ENCODE measurements at places on chromosomes 6 and 20.

- no peak for DNase-seq
Observed at GRCh38 chr20:19253316-19253715, 40.9 kb downstream of the SLC24A3 start.

DNA sequence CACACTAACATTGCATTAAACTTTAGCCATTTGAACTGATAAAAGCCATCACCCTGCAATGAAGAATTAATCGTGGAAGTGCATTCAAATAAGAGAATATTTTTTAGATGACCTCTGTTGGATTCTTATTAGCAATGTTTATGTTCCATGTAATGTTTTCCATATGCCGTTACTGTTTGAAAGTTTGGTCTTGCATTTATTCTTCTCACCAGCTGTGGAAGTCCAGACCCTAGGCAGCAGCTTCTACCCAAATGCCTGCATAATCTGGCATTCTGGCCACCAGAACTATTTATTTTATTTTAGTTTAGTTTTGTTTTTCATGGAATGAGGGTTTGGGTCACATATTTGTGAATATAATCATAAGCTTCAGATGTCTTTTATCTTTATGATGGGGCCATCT, 140.4 kb downstream of the SAMD5 start:
- DNase-seq: no peak

GRCh38 chr6:160398674-160399271, 50.6 kb downstream of the SLC22A3 start:
- peak; percentile 23 for DNase-seq

- no peak for DNase-seq
Observed at GRCh38 chr6:80282913-80283554, 176.6 kb downstream of the BCKDHB start.

DNA sequence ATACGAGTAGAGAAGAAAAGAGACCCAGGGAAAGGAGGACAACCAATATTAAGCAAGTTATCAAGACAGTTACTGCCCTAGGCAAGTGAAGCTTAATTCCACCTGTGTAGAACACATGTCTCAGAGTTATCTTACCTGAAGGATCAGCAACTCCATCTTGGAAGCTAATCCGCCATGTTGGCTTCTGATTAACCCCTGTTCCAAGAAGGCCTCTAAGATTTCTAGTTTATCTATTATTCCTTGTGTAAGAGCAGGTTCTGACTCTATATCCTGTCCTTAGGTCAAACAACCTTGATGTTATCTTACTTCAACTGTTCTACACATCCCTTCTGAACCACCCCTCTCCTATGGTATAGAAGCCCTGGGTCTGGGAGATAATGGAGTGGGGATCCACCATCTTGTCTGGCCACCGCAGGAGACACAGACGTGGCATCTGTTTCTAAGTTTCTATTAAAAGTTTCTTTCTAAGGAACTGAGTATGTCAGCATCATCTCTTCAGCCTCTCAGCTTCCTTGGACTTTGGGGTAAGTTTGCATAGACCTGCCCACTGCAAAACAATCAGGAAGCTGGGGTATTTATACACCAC, 27.7 kb upstream of the PTPN1 start:
- no peak for DNase-seq

GRCh38 chr6:168272415-168273325, 46.9 kb downstream of the DACT2 start:
- no peak for DNase-seq

DNA sequence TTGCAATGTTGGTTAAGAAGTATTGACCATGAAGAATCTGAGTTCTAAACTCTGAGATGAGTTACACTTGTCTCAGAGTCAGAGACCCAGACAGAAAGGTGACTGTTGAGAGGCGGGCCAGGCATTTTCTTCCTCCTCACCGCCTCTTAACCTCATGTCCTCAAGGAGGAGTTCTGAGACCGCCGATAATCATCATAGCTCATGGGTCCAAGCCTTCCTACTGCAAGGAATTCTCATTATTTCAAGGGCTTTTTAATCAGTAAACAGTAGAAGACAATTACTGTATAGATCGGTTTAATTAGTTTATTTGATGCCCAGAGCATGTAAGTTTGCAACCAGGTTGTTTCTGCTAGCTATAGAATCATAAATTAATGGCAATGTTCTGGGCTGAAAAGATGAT, 382.4 kb upstream of the MMS22L start:
- no peak for DNase-seq

DNA sequence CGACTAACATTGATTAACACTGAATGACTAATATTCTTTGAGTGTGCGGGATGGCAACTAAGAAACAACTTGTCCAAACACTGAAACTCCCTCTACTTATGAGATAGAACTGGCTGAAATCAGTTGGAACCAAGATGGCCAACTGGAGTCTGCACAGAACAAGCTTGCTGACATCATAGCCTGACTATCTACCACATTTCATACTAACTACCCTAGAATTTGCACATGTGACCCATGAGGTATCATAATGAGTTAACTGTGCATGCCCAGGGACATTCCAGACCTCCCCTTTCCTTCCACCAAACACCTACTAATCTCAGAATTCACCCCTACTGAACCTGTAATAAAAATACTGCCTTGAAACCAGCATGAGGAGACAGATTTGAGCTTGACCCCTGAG, 43.2 kb downstream of the PHIP start:
- peak; percentile 23 for DNase-seq

- DNase-seq: peak; percentile 59
Observed at GRCh38 chr6:26311385-26312095, 53.5 kb upstream of the BTN3A2 start.

DNA sequence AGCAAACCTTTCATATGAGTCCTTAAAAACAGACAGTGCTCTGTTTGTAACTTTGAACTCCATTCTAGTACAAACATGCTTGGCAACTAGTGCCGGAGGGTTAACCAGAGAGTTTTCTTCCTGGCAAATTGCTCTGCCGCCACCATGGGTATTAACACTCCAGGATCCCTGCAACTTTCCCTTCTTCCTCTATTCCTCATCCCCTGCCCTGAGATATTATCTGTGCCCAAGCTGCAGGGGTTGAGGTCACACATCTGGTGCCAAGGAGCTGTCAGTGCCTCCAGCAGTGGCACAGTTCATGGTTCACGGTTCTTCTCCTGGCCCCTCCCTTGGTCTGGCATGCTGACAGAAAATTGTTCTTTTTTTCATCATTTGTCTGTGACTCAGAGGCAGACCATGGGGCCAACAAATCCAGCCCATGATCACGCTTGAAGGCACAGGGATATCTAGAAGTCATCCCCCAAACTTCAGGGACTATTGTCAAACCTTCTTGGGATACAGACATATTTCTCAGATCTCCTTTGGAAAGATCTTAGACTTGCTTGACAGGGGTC, 77.5 kb downstream of the ATXN1 start:
- peak; percentile 63 for DNase-seq

- no peak for DNase-seq
Observed at GRCh38 chr6:45714006-45714730, 301.5 kb downstream of the CLIC5 start.

DNA sequence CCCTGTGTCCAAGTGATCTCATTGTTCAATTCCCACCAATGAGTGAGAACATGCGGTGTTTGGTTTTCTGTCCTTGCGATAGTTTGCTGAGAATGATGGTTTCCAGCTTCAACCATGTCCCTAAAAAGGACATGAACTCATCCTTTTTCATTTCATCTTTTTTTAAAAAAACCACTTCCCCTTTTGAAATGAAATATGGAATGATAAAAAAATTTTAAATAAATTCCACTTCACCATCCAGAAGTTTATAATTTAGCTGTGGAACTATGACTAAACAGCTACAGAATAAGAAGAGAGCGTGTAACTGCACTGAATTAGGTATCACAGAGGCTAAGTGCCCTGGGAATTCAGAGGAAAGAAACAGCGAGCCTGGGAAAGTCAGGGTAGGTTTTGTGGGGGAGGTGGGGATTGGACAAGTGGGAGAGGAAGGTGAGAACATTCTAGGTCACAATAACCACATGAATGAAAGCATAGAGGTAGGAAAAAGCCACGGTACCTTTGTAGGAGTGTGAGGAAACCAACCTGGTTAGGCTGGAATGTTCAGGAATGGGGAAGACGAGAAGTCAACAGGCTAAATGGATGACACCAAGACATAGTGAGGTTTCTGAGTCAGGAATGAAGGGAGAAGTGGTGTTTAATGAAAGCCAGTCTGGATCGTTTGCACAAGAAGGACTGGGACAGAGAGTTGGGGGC, 11.0 kb downstream of the TRIM10 start:
- DNase-seq: peak; percentile 20

- DNase-seq: no peak
Observed at GRCh38 chr20:15319439-15319838, 982.0 kb upstream of the FLRT3 start.

- DNase-seq: no peak
Observed at GRCh38 chr6:139172567-139172966, 37.7 kb downstream of the HECA start.

DNA sequence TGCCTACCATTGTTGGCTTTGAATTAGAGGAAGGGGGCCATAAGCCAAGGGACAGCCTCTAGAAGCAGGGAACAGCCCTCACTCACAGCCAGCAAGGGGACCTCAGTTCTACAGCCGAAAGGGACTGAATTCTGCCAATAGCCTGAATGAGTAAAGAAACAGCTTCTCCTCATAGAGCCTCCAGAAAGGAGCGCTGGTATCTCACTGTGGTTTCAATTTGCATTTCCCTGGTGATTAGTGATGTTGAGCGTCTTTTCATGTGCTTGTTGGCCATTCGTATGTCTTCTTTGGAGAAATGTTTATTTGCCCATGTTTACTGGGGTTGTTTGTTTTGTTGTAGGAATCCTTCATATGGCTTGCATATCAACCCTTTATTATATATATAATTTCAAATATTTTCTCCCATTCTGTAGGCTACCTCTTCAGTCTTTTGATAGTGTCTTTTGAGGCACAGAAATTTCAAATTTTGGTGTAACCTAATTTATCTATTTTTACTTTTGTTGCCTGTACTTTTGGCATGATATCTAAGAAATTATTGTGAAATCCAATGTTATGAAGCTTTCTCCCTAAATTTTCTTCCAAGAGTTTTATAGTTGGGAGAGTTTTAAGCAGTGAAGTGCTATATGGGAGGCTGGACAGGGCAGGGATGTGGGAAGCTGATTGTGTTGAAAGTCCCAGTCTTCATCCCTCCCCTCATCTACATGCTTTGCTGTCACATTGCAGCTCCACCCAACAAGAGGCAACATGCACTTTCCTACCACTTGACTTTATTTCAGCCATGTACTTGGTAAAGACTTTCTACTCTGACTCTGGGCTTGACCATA, 82.3 kb upstream of the SHLD1 start:
- DNase-seq: no peak

DNA sequence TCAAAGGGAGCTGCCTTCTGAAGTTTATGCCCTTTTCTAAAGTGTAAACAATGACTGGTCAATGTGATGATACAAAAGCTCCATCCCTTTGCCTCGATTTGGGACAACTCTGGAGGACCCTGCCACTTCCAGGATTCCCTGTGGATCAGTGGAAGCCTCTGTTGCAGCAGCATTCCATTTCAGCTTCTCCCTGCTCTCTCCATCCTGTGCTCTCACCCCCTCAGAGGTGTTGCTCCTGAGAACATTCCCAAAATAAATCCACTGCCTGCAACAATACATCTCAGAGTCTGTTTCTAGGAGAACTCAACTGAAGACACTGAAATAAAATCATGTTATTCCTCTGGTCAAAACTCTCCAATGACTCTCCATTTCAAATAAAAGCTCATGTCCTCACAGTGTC, 263.6 kb downstream of the HACE1 start:
- no peak for DNase-seq

All from NCI-H226 (cell line).